ENCODE measurements at places on chromosomes 3 and 15.

- no peak for DNase-seq
These were observed 54.4 kb downstream of the LARS2 start for GRCh38 chr3:45442679-45443253.

DNA sequence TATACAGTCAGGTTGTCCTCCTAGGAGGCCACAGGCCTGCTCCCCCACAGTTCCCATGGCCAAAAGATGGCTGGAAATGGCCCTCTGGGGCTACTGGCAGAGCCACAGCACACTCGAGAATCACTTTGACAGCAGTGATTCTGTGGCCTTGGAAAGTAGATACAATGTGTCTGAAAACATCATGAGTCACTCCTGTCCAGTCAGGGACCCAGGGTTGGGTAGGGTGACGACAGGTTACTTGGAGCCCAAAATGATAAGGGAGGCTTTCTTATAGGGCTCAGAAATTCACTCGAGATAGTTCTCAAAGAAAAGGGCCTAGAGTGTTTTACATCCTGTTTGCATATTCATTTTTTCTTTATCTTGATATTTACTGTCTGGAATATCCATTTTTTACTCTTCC is 24.3 kb downstream of the MRPS25 start:
- DNase-seq: no peak

- no peak for DNase-seq
These were observed 133.9 kb upstream of the PLXNA1 start for GRCh38 chr3:126848991-126849390.

DNA sequence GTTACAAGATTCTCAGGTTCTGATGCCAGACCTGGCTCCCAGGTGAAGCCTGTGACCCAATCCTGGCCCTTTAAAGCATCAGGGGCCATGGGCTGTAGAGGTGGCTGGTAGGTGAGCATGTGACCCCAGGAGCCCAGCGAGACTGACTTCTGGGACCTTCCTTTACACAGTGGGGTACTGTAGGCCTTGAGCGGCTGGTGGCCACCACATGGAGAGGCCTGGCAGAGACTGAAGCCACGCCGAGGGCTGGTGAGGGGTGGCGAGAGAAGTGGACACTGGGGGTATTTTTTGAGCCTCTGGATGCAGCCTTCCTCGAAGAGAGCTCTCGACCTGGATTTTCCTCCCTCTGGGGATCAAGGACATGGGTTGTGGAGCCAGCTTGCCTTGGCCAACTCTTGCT is 71.2 kb upstream of the ITGA11 start:
- DNase-seq: no peak

- no peak for DNase-seq
These were observed 113.6 kb downstream of the SCAPER start for GRCh38 chr15:76791511-76791910.

GRCh38 chr15:51030649-51031316 is 63.9 kb downstream of the TNFAIP8L3 start:
- no peak for DNase-seq

GRCh38 chr15:74423431-74424257 is 10.1 kb downstream of the SEMA7A start:
- no peak for DNase-seq

DNA sequence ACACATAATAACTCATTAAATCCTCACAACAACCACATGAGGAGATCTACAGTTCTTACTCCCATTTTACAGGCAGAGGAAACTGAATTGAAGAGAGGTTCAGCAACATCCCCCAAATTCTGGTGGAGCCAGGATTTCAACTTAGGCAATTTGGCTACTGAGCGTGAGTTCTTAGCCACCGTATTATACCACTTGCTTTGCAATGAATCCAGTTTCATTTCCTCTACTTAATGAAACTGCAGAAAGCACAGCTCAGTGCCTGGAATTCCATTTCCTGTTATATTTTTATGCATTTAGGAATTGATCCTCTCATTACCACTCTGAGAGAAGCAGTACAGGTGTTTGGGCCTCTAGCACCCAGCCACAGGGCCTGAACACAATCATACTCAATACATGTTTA is 4.3 kb downstream of the ZNF860 start:
- DNase-seq: no peak

- DNase-seq: no peak
These were observed 22.8 kb downstream of the EMC7 start for GRCh38 chr15:34078900-34079299.

GRCh38 chr3:39056151-39056550 is 4.3 kb downstream of the WDR48 start:
- no peak for DNase-seq

DNA sequence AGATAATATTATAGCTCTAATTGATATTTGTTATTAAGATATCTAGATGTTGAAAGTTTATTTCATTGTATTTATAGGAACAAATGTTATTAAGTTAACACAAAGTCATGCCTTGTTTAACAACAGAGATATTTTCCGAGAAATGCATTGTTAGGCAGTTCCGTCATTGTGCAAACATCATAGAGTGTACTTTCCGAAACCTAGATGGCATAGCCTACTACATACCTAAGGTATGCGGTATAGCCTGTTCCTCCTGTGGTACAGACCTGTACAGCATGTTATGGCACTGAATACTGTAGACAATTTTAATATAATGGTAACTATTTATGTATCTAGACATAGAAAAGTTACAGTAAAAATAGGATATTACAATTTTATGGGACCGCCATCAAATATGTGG is 114.3 kb downstream of the NAALADL2 start:
- no peak for DNase-seq

DNA sequence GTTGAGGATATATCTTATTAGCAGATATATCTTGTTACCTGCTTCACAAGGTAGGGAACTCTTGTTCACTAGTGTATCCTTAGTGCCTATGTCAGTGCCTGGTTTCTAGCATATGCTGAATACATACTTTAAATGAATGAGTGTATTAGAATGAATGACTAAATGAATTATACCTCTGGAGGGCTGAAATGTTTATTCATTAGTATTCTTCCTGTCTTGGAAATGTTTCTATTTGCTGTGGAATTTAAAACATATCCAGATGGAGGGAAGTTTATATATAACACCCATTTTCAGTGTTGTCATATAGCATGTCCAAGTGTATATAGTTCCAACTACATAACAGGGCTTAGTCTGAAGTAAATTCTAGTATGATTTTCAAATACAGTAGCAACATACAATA is 581.5 kb downstream of the TBL1XR1 start:
- DNase-seq: no peak

DNA sequence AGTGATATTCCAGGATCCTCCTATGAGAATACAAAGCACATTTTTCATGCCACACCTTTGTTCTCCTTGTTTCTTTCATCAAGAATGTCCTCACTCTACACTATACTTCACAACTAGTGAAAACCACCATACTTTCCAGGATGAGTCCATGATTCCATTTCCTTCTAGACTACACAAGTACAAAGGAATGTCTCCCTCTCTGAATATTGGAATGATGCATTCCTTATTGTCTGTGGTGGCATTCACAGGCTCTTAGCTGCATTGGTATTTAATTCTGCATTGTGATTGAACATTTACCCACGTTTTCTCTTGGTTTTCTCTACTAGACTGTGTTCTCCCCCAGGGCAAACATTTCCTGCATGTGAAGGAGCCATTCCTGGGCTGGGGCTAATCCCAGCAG is 217.5 kb downstream of the RAP2B start:
- no peak for DNase-seq

GRCh38 chr3:187942658-187943241 is 197.5 kb upstream of the BCL6 start:
- DNase-seq: no peak

- DNase-seq: no peak
These were observed 11.7 kb downstream of the ARHGEF26 start for GRCh38 chr3:154132777-154133375.

DNA sequence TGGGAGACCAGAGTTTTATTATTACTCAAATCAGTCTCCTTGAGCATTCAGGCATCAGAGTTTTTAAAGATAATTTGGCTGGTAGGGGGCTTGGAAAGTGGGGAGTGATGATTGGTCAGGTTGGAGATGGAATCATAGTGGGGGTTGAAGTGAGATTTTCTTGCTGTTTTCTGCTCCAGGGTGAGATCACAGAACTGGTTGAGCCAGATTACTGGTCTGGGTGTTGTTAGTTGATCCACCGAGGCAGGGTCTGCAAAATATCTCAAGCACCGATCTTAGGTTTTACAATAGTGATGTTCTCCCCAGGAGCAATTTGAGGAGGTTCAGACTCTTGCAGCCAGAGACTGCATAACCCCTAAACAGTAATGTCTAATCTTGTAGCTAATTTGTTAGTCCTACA is 141.0 kb downstream of the OTOL1 start:
- DNase-seq: no peak

GRCh38 chr15:96073908-96074307 is 256.6 kb upstream of the NR2F2 start:
- no peak for DNase-seq

GRCh38 chr3:157045238-157045850 is 114.6 kb downstream of the CCNL1 start:
- DNase-seq: no peak

DNA sequence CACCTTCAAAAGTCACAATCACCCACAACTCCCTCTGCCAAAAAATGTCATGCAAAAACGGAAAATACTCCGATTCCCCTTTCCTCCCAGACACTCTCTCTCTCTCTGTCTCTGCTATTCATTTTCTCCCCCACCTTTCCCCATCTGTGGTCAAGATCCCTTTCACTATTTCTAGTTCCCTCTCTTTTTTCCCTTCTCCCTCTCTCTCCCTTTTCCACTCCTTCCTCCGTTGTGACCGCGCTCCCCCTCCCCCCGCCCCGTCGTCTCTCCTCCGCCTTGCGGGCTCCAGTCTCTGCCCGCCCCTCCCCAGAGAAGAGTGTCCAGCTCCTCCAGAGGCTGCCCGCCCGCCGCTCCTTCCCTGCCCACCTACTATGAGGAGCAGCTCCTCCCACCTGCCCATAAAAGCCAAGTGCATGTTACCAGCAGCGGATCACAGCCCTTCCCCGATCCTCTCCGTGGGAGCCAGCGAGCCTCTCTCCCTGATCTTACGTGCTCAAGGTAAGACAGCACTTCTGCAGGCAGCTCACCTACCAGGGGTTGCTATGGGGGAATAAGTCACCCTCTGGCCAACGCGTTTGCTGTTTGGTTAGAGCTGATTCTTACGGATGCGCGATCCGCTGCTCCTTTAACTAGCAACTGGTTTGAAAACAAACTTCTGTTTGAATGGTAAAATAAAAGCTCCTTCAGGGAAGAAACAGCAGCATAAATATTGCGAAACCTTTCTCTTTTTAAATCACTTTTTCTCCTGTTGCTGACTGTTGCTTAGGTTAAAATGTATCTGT is at the start of gene COL8A1:
Gene COL8A1 (plus strand): TSS at position 428 of the 782 bp plus-strand sequence. CDS start 152,089 bp downstream, outside the sequence.
- DNase-seq: no peak

GRCh38 chr15:73052653-73053397 is 562 bp downstream of the NEO1 start:
- peak; percentile 43 for DNase-seq

Data from activated CD4-positive, alpha-beta memory T cell treated with anti-CD3 and anti-CD28 coated beads for 36 hours (primary cell).